Activated T-cell treated with anti-CD3 and anti-CD28 coated beads for 1 hour (primary cell): ENCODE measurements at places on chromosomes 13 and 19.

GRCh38 chr13:75052616-75053015 is 429.4 kb downstream of the TBC1D4 start:
- DNase-seq = no peak

- no peak for DNase-seq
Measured at GRCh38 chr13:39148513-39148961, 110.3 kb downstream of the NHLRC3 start.

GRCh38 chr19:17234911-17235299 is 8.9 kb downstream of the OCEL1 start:
- DNase-seq = peak; percentile 40

DNA sequence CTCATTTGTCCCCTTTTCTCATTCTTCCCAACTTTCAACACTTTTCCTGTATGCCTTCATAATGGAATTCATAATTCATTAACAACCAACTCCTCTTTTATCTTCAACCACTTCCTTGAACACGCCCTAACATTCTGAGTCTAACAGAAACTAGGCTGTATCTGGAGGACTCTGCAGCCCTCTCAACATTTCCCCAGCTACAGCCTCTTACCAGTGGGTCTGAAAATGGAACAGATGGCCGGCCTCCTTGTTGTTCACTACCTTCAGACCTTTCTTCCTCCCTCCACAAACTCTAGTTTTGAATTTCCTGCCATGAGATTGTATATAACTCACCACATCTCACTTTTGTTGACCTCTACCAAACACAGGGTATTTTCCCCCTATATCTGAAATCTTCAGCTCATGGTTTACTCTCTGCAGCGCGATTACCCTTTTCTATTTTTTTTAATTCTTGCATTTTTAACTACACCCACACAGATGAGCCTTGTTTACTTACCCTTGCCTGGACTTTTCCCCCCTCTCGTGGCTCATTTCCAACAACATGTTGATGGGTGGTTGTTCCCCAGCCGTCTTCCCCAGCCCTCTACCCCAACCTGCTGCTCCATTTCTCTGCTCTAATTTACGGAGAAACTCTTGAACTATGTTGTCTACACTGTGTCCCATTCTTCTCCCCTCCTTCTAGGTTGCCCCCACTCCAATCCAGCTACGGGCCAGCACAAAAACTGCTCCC is 846 bp downstream of the ZNF790 start:
- DNase-seq = no peak

DNA sequence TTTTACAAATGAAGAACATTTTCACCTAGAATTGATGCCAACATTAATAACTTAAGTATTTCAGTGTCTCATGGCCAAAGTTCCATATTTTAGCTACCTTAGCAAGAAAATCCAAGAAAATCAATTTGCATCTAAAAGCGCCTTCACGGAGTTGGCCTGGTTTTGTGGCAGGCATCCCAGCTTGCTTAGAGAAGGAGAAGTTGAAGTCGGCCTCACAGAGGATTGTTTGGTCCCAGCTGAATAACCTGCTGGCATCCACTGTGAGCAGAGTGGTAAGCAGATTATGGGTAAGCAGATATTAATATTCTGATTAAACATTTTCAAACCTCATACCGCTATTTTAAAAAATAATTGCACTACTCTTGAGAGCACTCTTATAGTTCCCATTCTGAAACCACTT is 62.3 kb upstream of the STARD13 start:
- DNase-seq = no peak

DNA sequence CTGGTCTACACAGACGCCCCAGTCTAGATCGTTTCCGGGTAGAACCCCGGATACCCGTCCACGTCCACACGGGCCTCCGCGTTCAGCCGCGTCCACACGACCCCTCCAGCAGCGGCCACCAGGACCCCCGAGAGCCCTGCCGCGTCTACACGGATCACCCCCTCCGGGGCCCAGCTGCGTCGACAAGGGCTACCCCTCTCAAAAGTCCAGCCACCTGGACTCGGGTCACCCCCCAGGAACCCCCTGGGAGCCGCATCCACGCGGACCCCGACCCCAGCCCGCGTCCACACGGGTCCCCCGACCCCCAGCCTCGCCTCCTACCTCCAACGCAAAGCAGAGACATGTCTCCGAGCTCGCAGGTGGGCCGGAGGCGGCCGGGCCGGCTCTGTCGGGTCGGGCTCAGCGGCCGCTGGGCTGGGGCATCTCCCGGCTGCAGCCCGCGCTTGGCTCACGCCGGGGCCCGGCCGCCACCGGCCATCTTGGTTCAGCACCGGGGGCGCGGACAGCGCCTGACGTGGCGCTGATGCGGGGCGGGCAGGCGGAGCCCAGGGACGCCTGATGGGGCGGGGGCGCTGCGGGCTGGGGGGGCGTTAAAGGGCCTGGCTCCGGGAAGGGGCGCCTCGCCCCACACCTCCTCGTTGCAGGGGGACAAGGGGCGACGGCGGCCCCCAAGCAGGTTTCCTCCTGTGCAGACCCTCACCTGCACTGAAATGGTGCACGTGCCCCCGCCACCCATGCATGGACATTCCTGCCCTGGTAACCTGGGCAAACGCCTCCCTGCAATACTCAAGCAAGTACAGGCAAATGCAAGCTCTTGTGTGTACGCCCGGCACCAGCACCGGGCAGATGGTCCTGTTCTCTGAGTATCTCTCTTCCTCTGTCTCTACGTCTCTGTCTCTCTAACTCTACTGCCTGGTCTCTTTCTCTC is at the start of gene UNC13A:
TSS of gene UNC13A (minus strand) at position 498 of the 928 bp plus-strand sequence. CDS start at position 343, 155 bp downstream.
- peak; percentile 18 for DNase-seq

DNA sequence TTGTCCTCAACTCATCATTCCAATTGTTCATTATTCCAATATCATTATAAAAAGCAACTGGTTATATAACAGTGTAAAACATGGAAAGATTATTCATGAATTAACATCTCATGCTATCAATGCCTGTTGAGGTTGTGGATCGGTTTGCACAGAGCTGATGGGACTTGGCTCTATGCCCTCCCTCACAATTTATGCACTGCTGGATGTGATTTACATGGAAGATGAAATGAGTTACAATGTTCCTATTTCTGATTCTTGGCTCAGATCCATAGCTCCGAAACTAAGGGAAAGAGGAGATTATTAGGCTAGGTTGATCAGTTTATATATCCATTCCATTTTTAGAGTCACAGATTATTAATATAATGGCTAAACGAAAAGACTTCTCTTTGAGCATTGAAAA is 38.6 kb downstream of the SCEL start:
- DNase-seq = no peak

GRCh38 chr19:34712395-34713261 is 21.4 kb upstream of the ZNF181 start:
- peak; percentile 27 for DNase-seq

- no peak for DNase-seq
Measured at GRCh38 chr19:36973844-36974195, 57.7 kb downstream of the ZNF568 start.

DNA sequence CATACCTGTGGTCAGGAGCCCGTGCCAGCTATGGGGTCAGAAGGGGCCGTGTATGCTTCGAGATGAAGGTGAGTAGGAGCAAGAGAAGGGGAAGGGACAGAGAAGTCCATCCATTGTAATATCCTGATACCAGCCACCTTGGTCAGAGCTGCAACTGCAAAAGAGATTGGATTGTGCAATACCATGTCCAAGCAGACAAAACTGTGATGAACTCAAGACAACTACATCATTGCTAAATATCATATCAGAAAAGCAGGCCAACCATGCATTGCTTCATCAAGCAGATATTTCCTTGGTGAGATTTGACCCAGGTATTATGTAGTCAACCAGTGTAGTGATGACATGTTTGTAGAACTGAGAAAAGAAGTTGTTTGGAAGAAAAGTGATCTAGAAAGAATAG is 12.1 kb downstream of the HNRNPUL1 start:
- DNase-seq = no peak
